NCI-H460 (cell line): ENCODE measurements at places on chromosomes 2 and 18.

GRCh38 chr2:225422145-225422544 lies 22.6 kb downstream of the NYAP2 start:
- no peak for DNase-seq

DNA sequence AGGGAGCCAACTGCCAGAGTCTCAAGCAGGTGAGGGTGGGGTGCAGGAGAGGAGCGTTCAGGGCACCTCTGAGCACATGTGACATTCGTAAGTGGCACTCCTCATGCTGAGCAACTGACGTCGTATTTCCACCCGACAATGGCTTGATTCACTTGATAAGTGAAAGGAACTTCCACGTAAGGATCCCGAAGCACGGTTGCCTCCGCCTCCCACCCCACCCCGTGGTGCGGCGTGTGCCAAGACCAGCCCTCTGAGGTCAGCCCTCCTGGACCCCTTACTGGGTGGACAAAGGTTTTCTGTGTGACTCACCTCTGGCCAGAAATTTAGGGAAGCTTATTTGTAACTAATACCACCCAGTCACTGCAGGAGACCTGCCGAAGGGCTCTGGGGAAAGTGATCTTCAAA lies 59.9 kb downstream of the AGAP1 start:
- DNase-seq = no peak

GRCh38 chr2:234458466-234458865 lies 38.4 kb downstream of the ARL4C start:
- DNase-seq = no peak

DNA sequence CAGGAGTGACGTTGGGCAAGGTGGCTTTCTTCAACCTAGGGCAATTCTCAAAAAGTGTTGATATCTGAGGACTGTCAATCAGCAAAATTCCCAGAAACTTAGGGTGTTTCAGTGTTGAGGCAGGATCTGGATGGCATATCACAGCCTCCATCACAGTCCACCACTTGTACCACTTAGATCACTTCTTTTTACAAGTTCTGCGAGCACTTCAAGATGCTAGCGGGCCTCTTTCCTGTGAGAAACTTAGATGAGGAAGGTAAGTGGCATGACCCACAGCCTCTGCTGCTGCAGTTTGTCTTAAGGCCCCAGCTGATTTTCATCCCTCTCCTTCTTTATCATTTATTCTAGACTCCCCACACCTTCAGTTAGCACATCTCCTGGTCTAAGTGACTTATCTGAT lies 295.4 kb upstream of the ZNF521 start:
- no peak for DNase-seq

GRCh38 chr2:235616885-235617284 lies 123.0 kb downstream of the AGAP1 start:
- DNase-seq = no peak

DNA sequence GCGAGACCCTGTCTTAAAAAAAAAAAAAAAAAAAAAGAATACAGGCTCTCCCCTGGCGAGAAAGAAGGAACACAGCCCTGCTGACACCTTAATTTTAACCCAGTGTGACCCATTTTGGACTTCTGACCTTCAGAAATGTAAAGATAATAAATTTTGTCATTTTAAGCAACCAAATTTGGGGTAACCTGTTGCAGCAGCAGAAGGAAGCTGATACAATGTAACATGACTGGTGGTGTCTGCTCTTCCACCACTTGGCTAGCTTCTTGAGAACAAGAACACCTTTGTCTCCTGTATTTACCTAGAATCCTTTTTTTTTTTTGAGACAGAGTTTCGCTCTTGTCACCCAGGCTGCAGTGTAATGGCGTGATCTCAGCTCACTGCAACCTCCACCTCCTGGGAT lies 6.6 kb upstream of the STK11IP start:
- no peak for DNase-seq

DNA sequence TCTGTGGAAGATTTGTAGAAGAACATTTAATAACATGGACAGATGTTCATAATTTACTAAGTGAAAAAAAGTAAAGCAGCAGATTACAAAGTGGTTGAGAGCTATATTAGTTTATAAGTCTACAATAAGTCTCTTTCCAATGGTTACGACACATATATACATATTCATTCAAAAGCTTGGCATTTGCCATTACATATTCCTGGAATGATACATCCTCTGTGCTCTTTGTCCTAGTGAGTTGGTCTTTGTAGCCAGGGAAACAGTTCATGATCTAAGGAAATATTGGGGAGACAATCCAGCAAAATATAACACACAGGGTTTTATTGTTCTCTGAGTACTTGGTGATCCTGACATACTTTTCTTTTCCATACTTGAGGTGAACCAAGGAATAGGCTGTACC lies 32.5 kb upstream of the SOS1 start:
- DNase-seq = no peak

GRCh38 chr2:182101263-182101662 lies 115.6 kb downstream of the PPP1R1C start:
- no peak for DNase-seq

DNA sequence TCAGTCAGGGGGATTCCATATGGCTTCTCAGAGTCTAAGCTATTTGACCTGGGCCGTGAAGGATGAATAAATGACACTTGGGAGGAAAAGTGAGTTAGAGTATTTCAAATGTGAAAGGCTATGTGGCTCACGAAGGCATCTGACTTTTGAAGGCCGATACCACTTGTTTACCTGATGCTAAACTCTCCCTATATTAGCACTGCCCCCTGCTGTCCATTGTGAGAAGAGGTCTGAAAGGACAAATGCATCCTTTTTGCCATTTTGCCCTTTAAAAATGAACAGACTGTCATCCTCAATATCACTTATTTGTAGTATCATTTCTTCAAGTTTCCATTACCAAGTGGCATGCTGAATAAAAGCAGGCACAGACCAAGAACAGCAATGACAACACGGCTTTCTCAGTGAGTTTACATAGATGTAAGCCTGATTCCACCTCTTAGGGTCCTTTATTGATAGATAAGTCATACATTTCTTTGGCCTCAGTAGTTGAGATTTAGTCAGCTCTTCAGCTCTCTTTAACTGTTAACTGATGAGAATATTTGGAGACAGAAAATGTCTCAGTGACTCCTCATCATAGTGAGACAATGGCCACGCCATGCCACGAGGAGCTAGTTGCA lies 40.1 kb downstream of the DOCK10 start:
- DNase-seq = peak; percentile 62

DNA sequence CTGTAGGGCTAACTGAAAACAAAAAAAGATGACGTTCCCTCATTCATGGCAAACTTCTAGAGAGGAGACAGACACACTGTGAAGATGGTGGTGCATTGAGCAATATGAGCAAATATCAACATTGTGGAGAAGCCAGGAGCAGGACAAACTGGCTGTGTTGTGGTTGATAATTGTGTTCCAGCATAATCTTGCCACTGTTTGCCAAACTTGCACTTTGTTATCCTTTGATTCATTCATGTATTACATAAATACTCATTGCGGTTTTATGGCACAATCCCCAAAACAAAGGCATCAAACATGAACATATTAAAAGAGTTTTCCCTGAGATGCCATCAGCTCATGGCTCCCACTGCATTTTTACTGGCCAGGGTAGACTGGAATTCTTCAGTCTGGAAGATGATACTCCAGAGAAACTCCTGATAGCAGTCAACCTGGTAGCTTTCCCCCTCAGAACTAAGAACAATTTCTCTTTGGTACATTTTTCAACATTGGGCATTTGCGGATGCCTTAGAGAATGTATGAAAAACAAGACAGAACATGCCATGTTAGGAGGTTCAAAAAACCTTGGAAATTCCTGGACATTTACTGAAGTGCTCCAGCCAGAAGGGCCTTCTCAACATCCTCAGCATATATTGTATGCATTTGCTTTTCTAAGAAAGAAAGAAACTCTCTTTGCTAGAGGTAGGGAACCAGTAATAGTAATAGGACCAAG lies 487.4 kb upstream of the CELF4 start:
- DNase-seq = no peak

DNA sequence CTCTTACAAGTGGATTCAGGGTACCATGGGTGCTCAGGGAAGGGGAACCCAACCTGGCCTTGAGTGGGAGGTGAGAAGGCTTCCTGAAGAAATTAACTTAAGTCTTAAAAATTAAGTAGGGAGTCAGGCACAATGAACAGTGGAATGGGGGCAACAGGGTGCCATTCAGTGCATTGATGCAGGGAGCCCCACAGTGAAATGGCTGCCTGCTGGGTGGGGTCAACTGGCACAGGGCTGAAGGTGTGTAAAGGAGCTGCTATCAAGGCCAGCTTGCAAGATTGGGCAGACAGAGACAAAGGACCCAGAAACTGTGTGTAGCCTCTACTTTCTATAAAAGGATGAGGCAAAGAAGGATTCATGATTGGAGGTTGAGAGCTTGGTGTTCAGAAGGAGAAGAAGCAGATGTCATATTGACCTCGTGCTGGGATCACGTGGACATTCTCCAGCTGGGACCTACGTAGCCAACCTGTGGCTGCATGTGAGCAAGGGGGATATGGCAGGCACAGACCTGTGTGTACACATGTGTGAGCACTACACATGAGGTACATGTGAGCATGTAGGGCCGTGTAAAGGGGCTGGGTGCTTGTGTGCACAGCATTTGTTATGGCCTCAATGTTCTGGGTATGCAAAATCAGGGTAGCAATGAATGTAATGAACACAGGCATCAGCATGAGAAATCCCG lies 209.5 kb upstream of the HAAO start:
- no peak for DNase-seq

- no peak for DNase-seq
Measured at GRCh38 chr2:47295131-47295980, 107.6 kb upstream of the MSH2 start.

- no peak for DNase-seq
Measured at GRCh38 chr18:56097621-56098020, 509.6 kb upstream of the TCF4 start.

DNA sequence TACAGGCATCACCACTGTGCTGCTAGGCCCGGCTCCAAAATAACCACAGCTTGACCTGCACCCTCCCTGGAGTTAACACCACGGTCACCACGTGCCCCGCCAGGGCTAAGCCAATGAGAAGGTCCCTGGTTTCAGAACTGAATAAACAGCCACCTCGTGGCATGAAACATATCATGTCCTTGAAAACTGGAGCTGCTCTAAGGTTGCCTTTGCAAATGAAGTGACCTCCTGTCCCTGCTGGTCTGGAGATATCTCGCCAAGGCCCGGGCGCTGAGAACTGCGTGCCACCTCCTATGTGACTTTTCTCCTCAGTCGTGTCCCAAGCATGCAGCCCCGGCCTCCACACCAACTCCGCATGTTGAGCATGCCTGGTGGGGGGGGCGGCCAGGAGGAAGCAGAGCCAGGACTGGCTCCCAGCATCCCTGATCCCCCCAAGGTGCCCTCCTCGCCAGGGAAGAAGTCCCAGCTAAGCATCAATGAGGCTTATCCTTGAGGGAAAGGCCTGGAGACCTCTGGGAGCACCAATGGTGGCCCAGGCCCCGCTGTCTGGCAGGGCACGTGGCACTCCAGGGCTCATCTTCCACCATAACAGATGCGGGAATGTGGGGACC lies 16.3 kb upstream of the KCNG2 start:
- DNase-seq = no peak

DNA sequence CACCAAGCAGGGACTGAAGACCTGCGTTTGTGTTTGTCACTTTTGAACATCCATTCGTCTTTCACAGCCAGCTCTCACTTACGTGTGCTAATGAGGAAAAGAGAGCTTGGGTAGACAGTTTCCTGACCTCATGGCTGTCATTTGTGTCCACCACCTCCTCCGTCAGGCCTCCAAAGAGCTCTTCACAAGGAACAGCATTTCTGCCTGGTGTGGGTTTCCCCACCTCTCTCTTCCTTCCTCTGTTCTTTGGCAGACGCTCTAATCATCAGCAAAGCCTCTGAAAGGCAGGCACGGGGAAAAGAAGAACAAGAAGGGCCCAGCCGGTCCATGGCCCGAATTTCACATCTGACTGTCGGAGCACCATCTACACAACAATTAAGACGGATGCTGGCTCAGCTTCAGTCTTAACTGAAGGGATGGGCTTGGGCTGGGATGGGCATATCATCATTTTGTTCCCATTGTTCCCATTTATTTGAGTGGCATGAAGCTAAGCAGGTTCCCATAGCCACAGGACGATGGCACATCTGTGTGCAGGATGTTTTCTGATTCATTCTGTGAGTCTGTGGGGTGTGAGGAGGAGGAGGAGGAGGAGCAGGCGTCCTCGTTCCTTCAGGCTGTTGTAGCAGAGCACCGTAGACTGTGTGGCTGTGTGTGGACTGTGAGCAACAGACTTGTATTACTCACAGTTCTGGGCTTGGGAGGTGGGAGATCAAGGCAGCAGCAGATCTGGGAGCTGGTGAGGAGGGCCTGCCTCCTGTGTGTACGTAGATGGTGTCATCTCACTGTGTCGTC lies 66.4 kb downstream of the TSHZ1 start:
- DNase-seq = no peak

DNA sequence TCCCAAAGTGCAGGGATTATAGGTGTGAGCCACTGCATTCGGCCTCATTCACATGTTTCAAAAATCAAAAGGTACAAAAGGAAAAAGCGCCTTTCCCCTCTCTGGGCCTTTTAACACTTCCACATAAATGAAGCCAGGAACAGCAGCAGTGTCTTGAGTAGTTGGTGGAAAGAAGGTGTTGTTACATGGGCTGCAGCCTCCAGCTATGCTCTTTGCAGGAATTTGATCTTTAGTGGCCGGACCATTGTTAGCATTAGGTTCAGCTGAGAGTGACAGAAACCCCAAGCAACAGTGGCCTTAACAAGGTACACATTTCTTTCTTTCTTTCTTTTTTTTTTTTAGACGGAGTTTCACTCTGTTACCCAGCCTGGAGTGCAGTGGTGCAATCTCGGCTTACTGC lies 59.1 kb downstream of the HS6ST1 start:
- DNase-seq = no peak

- no peak for DNase-seq
Measured at GRCh38 chr2:94979406-94980375, 45.8 kb upstream of the MAL start.

GRCh38 chr2:241519669-241520068 lies 11.3 kb upstream of the STK25 start:
- no peak for DNase-seq

DNA sequence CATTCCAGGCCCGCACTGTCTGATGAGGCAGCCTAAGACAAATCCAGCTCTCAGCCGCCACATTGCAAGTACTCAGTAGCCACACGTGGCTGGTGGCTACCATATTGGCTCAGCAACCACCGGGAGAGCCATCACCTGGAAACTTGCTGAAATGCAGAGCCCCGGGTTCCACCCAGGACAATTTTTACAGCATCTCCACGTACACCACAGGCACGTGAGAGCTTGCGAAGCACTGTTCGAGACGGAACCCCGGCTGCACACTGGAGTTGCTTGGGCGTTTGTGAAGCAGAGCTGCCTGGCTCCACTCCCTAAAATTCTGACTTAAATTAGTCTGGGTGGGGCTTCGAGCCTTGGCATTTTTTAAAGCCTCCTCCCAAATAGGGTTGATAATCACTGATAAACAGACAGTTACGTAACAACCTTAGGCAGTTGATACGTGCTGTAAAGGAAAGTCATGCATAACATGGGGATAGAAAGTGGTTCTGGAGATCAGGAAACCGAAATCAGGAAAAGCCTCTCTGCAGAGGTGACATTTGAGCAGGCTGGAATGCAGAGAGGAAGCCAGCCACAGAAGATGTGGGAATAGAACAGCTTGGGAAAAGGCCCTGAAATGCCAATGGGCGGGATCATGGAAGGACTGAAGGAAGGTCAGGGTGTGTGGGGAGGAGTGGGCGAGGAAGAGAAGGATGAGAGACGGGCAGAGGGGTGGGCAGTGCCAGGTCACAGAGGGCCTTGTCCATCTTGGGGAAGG lies 6.2 kb downstream of the ASAP2 start:
- DNase-seq = no peak

GRCh38 chr18:42082415-42083234 lies 127.6 kb downstream of the PIK3C3 start:
- DNase-seq = no peak

- DNase-seq = peak; percentile 94
Measured at GRCh38 chr2:95329891-95330793, 33.0 kb downstream of the KCNIP3 start.
